IMR-90 (cell line): ENCODE measurements at places on chromosomes 1 and 21.

DNA sequence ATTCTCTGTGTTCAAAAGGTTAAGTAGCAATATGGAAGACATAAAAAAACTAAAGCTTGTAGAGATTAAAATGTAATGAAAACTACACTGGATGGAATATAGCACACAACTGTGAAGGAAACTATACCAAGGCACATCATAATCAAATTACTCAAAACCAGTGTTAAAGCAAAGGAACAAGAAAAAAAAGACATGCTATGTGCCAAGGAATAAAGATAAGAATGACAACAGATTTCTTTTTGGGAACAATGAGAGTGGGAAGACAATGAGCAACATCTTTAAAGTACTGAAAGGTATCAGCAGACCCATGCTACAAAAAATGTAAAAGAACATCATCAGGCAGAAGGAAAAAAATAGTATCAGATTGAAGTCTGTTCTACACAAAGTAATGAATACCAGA lies 157.8 kb downstream of the VPS13D start:
- peaks cover 36% of the 10 kb centered on the region for H3K36me3 ChIP-seq
- peaks cover 3% of the 10 kb centered on the region; the same call in 1 of the 2 replicates for H3K4me1 ChIP-seq
- no peak overlapping the region for H3K4me3 ChIP-seq

DNA sequence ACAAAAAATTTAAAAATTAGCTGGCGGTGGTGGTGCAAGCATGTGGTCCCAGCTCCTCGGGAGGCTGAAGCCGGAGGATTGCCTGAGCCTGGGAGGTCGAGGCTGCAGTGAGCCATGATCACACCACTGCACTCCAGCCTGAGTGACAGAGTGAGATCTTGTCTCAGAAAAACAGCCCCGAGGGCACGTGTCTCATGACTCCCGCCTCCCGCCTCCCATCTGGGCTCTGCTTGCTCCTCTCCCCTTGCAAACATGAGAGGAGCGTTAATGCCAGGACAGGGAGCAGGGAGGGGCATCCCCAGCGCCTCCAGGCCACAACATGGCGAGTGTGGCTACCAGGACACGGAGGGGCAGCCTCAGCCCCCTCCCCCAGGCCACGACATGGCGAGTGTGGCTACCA lies 28.3 kb downstream of the FAAP20 start:
- no peak overlapping the region for H3K27ac ChIP-seq
- no peak for DNase-seq
- H3K4me3 ChIP-seq, result no peak overlapping the region

- H3K4me1 ChIP-seq, result peaks cover 6% of the 10 kb centered on the region
- H3K27ac ChIP-seq, result no peak overlapping the region
- no peak overlapping the region for H3K4me3 ChIP-seq
- H3K27me3 ChIP-seq, result no peaks in the 10 kb centered on the region
Observed at GRCh38 chr1:6352138-6352563, 41.4 kb downstream of the ACOT7 start.

DNA sequence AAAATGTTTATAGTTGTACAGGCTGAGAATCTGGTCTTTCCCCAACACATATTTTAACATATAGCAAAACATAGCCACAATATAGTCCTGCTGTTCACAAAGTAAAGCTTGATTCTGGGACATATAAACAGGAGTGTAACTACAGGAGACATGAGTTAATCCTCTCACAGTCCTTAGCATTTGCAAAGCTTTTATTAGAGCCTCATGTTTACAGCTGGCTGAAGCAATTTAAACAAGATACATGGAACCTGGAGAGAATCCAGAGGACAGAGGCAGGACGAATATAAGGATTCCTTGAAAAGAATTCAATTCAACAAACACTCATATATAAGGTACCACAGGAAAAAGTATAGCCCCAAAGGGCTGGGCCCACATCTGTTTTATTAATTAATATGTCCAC lies 163.4 kb downstream of the ADGRL4 start:
- DNase-seq, result peak; percentile 65
- no peaks in the 10 kb centered on the region for H3K27me3 ChIP-seq
- H3K27ac ChIP-seq, result no peak overlapping the region
- H3K36me3 ChIP-seq, result no peaks in the 10 kb centered on the region
- H3K4me1 ChIP-seq, result peaks cover 9% of the 10 kb centered on the region

DNA sequence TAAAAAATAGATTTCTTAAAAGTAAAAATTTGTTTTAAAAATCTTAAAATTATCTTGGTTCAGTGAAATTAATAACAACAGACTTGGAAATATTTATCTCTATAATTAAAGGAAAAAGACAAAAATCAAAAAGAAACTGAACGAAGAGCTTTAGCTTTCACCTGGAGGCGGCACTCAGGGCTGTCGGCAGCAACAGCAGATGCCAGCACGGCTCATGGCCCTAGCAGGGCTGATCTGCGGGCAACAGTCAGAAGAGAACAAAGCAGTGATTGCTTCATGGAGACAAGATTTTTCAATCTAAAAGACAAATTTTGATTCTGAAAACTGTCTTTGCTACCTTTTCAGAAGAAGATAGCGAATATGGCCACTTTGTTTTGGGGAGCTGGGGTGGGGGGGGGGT lies 22.6 kb downstream of the UBE2G2 start:
- H3K36me3 ChIP-seq, result peaks cover 28% of the 10 kb centered on the region
- DNase-seq, result no peak
- H3K27me3 ChIP-seq, result no peaks in the 10 kb centered on the region
- 0 out of 2 replicates have a peak, but pooled peaks cover 2% of the 10 kb centered on the region for H3K4me1 ChIP-seq
- no peak overlapping the region for H3K27ac ChIP-seq
- no peak overlapping the region for H3K4me3 ChIP-seq

- no peak overlapping the region for H3K27ac ChIP-seq
- peaks cover 19% of the 10 kb centered on the region for H3K4me1 ChIP-seq
- H3K27me3 ChIP-seq, result no peaks in the 10 kb centered on the region
- no peak for DNase-seq
- no peaks in the 10 kb centered on the region for H3K36me3 ChIP-seq
Observed at GRCh38 chr1:210374600-210374953, 45.9 kb downstream of the HHAT start.

GRCh38 chr1:25008192-25008485 lies 78.1 kb upstream of the RUNX3 start:
- H3K4me1 ChIP-seq, result peaks cover 2% of the 10 kb centered on the region; the same call in 1 of the 2 replicates
- peaks cover 18% of the 10 kb centered on the region for H3K27me3 ChIP-seq
- no peak overlapping the region for H3K27ac ChIP-seq
- no peak for DNase-seq
- no peak overlapping the region for H3K4me3 ChIP-seq

DNA sequence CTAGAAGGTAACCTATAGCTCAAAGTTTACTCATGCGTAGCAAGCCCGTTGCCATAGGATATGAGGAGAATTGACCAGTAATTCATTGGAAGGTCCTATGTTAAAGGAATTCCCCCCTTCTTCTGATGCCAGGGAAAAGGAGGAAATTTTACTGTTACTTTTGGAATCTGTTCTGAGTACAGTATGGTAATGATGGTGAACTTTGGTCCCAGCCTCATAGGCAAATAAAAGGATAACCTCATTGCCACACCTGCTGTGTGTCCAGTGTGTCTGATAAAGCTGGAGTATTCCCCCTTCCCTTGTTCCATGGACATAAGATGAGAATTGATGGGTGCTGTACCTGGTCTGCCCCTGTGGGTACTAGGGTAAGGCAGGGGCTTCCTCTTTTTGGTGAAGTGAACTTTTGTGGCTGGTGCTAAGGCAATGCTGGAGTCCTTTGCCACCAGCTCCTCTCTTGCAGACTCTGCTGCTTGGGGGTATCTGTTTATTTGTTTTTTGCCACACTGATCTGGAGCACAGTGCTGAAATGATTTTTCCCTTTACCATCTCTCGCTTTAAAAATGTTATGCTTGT lies 22.2 kb downstream of the MPZ start:
- H3K4me1 ChIP-seq, result no peaks in the 10 kb centered on the region
- DNase-seq, result no peak
- H3K27ac ChIP-seq, result no peak overlapping the region
